ENCODE measurements at places on chromosomes 6 and 20.
A peak's percentile ranks its signal among the peaks of the same experiment; 100 is the strongest.

DNA sequence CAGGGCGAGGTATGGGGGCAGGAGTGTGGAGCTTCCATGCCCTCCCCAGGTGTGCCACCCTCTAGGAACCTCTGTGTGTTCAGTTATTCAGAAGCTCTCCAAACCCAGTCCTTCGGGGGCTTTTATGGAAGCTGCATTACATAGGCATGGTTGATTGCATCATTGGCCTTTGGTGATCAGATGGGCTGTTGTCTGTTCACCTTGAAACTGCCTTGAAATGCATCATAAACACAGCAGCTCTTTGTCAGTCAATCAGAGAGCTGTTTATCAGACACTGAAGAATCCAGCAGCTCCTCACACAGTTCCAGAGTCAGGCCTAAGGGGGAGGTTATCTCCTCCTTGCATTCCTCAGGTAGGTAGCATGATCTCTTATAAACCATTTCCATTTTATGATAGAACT, 62.4 kb downstream of the E2F3 start:
- peaks cover 14% of the 10 kb centered on the region for H3K4me1 ChIP-seq
- H3K36me3 ChIP-seq: peaks cover 40% of the 10 kb centered on the region
- H3K27me3 ChIP-seq: no peaks in the 10 kb centered on the region
- no peak for DNase-seq
- H3K27ac ChIP-seq: peak overlapping the region; percentile 59
- no peak overlapping the region for H3K4me3 ChIP-seq

GRCh38 chr6:147043994-147044477, 160.2 kb upstream of the STXBP5 start:
- peaks cover 3% of the 10 kb centered on the region for H3K36me3 ChIP-seq
- no peaks in the 10 kb centered on the region for H3K27me3 ChIP-seq

- DNase-seq: no peak
- no peak overlapping the region for H3K27ac ChIP-seq
- H3K4me1 ChIP-seq: peaks cover 25% of the 10 kb centered on the region
- H3K27me3 ChIP-seq: peaks cover 14% of the 10 kb centered on the region
Observed at GRCh38 chr20:40894237-40894630, 134.4 kb upstream of the TOP1 start.

DNA sequence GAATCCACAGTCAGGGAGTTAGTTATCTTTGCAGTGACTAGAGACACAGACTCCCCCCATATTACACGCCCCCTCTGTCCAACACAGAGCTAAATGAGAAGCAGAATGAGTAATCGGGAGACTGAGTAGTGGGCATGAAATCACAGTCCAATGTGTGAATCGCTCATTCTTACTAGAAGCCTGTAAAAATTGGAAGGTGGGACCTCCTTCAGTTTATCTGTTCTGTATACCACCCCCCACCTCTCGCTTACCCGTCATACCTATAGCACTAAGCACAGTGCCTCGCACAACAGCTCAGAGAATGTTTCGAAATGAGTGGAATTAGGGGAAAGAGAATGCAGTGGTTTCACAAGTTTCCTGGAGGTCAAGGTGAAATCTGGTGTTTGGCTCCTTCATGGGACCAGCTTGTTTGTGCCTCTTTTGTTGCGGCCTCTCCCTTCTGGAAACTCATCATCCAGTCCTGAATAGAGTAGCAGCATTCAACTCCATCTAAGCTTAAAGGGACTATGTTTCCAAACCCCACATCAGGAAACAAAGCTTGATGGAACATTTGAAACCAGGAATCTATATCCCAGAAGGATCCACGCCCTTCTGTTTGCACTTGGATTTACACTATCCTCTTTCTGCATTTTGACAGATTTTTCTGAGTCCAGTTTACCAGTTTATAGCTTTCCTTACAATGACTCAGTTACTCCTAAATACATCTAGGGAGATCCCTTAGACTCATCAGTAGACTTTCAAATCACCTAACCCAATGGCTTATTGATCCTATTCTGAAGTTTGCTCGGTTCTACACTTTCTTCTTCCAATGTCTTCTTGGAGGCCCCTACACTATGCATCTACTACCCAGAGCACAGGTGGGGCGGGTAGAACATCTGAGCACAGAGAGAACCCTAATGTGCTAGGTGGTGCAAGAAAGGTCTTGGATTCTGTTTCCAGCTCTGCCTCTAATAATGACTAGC, 59.2 kb upstream of the PIM1 start:
- peak overlapping the region; percentile 88 for H3K27ac ChIP-seq
- DNase-seq: no peak
- no peaks in the 10 kb centered on the region for H3K36me3 ChIP-seq
- no peaks in the 10 kb centered on the region for H3K27me3 ChIP-seq
- peaks cover 25% of the 10 kb centered on the region for H3K4me1 ChIP-seq

DNA sequence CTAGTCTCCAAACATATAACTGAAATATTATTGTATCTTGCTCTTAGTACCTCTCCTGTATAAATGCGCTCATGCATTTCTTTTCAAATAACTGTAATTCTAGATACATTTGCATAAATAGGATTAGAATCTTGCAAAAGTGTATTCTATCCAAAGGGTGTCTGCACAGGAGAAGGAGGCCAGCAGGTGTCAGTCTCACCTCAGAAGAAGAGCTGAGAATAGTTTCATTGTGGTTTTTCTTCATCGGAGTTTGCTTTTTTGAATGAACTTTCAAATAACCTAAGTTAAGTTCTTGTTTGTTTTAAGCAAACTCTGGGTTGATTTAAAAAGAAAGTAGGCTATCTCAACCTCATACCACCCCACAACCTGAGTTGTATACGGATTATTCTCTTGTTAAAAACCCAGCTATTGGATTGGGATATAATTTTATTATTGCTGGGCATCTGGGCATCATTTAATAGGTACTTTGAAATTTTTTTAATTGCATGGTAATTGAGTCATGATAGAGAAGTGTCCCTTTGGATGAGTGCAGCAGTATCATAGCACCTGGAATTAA, 125.0 kb upstream of the MLIP start:
- no peak overlapping the region for H3K27ac ChIP-seq
- peaks cover 1% of the 10 kb centered on the region for H3K27me3 ChIP-seq
- DNase-seq: no peak
- peaks cover 10% of the 10 kb centered on the region for H3K4me1 ChIP-seq

DNA sequence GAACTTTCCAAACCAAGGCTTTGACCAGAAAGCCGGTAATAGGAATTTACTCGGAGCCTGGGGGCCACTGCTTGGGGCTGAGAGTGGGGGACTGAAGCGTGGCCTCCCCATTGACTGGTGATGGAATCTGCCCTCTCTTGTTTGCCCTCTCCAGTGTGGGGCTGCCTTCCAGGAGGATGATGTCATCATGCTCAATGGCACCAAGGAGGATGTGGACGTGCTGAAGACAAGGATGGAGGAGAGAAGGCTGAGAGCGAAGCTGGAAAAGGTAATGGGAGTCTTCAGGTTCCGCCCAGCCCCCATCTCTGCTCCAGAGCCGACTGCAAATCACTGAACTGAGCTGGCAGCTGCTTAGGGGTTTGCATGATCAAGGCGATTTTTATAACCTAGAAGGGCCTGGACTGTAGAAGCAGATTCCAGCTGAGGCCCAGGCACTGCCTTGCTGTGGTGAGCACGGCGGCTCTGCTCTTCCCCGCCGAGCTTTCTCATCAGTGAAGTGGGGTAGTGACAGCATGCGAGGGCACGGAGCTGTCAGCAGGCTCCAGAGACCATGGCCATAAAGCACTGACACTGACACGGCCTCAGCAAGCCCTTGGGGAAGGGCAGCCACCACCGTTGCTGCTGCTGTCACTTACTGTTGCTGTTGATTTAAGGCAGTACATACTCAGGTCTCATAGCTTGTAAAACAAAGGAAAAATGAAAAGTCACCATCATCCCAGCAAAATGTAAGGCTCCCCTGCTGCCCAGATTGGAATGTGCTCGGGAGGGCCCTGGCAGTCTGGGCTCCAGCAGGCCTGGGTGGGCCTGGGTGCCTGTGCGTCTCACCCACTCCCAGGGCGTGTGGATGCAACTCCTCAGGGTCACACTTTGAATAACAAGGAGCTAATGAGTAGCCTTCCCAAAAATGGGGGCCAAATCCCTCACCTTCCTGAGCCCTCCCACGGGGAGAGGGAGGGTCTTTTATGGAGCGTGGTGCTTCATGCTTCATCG, 11.1 kb upstream of the FAM209A start:
- no peaks in the 10 kb centered on the region for H3K27me3 ChIP-seq
- no peak overlapping the region for H3K4me3 ChIP-seq
- H3K4me1 ChIP-seq: peaks cover 4% of the 10 kb centered on the region
- H3K27ac ChIP-seq: peak overlapping the region; percentile 78

- H3K36me3 ChIP-seq: peaks cover 11% of the 10 kb centered on the region
- no peaks in the 10 kb centered on the region for H3K27me3 ChIP-seq
- no peak overlapping the region for H3K4me3 ChIP-seq
- peak overlapping the region; percentile 14 for H3K27ac ChIP-seq
Observed at GRCh38 chr6:167898673-167899311, 72.1 kb downstream of the AFDN start.
